ENCODE measurements at places on chromosomes 5 and 9.

GRCh38 chr5:147760086-147760875, 22.2 kb downstream of the JAKMIP2 start:
- no peak for DNase-seq

DNA sequence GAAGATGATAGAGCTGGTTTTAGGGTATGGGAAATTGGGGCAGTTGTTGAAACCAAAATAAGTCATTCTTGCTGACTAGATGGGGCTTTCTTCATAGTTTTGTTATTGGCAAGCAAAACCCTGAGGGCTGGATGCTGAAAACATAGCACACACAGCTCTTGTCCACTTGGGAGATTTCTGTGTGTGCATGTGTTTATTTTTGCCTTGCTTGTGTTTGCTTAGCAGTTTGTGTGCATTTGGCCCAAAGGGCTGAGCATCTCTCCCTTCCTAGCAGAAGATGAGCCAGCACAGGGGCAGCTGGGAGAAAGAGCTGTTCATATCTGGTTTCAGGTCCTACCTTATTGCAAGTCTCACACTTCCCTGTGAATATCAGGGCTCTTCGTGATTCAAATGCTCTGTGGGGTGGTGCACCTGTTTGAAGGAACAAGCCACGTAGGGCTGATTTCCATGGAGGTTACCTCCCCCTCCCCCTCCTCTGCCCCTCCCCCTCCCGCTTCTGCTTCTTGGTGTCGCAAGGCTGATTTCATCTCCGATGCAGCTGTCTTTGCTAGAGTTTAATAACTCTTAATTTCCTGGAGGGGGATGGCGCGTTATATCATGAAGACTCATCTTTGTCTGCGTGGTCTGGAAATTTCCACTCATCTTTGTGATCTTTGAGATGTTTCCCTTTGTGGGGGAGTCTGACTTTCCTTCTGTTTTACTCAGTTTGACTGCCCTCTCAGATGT, 296.5 kb downstream of the ARHGAP26 start:
- DNase-seq = no peak

GRCh38 chr5:45205403-45205961, 396.7 kb downstream of the MRPS30 start:
- no peak for DNase-seq

GRCh38 chr5:7425830-7426229, 29.9 kb downstream of the ADCY2 start:
- no peak for DNase-seq

DNA sequence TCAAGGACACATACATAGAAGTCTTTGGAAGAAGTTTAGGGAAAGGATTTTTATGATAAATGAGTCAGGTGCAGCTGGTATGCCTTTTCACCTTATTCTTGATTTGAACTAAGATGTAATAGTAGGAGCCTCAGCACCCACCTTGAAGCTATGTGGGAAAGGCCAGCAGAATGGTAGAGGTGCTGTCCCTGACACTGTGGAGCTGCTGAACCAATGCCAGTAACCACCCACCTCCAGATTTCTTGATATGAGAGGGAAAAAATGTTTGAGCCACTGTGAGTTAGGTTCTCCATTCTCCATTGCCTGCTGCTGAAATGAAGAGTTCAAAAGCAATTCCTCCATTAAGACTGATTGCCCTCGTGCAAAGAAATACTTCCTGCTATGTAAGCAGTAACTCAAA, 12.2 kb upstream of the HMGCR start:
- DNase-seq = no peak

- DNase-seq = no peak
Observed at GRCh38 chr9:130682421-130683121, 11.0 kb upstream of the EXOSC2 start.

DNA sequence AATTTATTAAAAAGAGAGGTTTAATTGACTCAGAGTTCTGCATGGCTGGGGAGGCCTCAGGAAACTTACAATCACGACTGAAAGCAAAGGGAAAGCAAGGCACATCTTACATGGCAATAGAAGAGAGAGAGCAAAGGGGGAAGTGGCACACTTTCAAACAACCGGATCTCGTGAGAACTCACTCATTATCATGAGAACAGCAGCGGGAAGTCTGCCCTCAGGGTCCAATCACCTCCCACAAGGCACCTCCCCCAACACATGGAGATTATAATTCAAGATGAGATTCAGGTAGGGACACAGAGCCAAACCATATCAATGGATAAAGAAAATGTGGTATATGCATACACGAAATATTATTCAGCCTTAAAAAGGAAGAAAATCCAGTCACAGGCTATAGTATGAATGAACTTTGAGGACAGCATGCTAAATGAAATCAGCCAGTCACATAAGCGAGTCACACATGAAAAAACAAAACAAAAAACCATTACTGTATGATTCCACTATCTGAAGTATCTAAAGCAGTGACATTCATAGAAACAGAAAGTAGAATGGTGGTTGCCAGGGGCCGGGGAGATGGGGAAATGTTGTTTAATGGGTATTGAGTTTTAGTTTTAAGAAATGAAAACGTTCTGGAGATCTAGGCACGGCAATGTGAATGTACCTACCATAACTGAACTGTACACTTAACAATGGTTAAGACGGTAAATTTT, 83.4 kb upstream of the PCA3 start:
- no peak for DNase-seq

DNA sequence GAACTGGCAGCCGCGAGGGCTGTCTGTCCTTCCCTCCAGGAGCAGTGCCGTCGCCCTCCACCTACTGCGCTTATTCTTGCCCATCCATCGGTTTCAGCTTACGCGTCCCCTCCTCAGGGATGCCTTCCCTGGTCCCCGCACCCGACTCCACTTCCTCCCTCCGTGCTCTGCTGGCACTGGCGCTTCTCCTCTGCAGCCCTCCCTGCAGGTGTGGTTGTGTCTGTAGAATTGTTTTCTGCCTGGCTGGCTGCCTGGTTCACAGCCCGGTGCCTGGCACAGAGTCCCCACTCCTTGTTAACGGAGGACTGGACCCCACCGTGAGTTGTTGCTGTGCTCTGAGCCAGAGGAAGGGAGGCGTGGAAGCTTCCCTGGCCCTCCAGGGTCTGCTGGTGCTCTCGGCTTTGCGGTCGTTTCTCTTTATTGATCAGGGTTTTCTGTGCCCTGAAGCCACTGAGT, 5.7 kb downstream of the NTMT1 start:
- DNase-seq = no peak

GRCh38 chr9:90775657-90776056, 26.0 kb upstream of the SYK start:
- no peak for DNase-seq

DNA sequence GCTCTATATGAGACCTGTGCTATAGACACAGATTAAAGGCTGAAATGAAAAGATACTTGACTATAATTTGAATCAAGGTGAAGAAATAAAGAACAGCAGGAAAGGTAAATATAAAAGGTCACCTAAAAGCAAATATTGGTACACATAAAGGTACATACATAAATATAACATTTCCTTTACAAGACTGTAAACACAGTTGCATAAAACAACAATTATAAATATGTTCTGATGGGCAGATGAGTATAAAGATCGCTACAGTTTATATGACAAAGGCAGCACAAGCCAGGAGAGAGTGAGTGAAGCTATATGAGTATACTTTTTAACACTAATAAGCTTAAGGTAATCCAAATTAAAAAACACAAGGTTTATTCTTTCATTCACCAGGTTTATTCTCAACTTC, 114.5 kb downstream of the OXCT1 start:
- DNase-seq = no peak

DNA sequence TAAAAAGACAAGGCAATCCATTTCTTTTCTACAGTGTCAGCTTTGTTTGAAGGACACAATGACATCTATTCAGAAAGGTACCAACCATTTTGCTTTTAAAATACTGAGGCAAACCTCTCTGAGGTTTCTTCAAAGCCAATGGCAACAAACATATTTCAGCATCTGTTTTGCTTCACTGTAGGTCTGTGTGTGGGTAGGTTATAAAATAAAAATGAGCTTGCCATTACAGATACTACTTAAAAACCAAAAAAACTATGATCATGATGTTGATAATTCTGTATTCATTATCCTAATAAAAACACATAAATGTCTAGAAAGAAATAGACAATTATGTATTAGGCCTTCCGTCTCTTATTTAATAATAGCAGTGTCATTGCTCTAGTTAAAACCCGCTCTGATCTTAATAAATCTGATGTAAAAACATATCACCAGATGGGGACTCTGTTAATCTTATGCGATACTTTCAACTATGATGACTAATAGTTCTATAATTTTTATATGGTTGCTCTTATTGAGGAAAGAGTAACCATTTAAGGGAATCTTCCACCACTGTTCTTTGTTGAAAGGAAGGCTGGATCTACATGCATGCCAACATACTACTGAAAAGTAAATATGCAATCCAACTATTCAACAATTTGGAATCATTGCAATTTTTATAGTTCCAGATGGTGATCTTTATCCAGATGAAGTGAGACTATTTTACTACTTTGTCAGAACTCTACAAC, 647.2 kb downstream of the PDE4D start:
- DNase-seq = no peak

GRCh38 chr5:154776167-154776566, 21.0 kb downstream of the LARP1 start:
- DNase-seq = no peak

DNA sequence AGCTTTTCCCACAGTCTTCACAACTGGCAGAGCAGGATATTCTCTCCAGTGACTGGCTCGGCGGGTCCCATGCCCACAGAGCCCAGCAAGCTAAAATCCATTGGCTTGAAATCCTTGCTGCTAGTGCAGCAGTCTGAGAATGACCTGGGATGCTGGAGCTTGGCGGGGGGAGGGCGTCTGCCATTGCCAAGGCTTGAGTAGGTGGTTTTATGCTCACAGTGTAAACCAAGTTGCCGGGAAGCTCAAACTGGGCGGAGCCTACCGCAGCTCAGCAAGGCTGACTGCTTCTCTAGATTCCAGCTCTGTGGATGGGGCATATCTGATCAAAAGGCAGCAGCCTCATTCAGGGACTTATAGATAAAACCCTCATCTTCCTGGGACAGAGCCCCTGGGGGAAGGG, 194.1 kb downstream of the CCDC171 start:
- DNase-seq = no peak

DNA sequence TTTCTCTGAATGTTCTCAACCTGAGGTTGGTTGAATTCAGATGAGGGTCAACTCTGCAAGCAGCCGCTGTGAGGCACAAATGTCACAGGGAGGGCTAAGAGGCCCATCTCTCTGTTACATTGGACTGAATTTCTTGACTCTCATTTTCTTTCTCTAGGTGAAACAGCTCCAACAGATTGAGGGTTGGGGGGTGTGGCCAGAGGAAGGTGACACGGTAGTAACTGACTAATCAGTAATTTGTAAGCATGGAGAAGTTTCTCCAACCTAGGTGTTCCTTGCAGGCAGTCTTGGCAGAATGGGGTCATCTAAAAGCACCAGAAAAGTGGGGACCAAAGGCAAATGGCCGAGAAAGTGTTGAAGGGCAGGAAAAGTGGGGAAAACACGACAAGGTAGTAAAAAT, 16.8 kb downstream of the CCT5 start:
- no peak for DNase-seq

GRCh38 chr5:41812156-41812555, 58.1 kb downstream of the OXCT1 start:
- DNase-seq = no peak

- no peak for DNase-seq
Observed at GRCh38 chr9:99184110-99184474, 37.6 kb downstream of the ALG2 start.

- DNase-seq = no peak
Observed at GRCh38 chr5:139725073-139725830, 70.4 kb upstream of the PSD2 start.

DNA sequence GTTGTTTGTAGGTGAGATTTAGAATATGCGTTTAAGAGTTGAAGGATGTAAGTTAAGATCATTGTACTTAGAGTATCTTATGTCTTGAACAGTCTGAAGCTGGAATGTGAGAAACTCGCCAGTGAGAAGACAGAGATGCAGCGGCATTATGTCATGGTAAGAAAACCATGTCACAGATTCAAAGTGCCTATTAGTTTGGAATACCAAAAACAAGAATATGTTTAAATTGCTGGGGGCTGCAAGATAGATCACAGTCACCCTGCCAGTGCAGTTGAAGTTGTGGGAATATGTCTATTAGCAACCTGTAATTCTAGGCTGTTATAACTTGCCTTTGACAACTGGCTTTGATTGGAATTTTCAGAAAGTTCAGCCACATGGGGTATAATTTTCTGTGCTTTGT, 3.0 kb downstream of the TLE4 start:
- DNase-seq = no peak

DNA sequence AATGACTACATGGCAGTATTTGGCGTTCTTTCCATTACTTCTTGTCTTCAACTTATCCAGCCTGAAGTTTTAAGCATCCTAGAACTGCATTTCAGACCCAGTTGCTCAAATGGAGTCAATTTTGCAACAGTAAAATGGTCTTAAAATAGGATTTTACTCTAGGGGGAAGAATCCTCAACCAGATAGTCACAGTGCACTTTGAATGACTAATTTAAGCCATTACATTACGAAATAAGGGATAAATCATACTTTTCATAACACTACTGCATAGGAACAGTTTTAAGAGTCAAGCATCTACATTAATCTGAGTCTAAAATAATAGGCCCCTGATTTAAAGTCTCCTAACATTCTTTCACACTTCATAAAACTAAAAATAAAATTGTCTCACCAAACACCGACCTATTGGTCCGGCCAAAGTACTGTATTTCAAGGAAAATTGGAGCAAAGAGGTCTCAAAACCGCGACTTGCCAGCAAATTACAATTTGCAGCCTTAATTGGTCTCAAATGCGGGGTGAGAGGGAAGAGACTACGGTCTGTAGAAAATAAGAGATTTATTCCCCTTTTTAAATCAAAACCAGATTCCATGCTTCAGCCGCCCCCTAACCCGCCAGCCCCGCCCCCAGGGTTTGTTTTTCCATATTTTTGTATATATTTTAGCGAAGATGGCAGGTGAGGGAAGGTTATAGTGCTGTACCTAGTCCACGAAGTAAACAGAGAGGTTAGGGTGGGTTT, 1.2 kb upstream of the SMARCA2 start:
- DNase-seq = no peak

GRCh38 chr9:125241000-125241862, at the start of gene HSPA5:
Gene HSPA5 (minus strand): TSS chr9:125241343. CDS start chr9:125241126, 217 bp downstream.
- peak; percentile 67 for DNase-seq

DNA sequence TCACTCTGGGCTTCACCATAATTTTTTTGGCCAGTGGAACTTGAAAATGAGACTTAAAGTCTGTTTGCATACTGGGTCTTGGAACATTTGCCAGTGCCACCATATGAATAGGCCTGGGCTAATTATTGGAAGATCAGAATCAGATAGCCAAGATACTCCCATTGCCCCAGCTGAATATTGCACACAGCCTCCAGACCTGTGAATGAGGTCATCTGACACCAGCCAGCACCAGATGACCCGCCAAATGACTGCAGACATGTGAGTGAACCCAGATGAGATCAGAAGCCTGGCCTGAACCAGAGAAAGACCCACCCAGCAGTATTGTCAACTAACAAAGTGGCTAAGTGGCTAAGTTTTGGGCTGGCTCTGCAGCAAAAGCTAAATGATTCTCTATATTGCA, 220.5 kb upstream of the MPDZ start:
- DNase-seq = no peak
